Stimulated activated CD4-positive, alpha-beta T cell treated with anti-CD3 and anti-CD28 coated beads, Interleukin-4, amount 100 ng/mL, for 24 hours (primary cell): ENCODE measurements at places on chromosomes 1 and 21.
A peak's percentile ranks its signal among the peaks of the same experiment; 100 is the strongest.

DNA sequence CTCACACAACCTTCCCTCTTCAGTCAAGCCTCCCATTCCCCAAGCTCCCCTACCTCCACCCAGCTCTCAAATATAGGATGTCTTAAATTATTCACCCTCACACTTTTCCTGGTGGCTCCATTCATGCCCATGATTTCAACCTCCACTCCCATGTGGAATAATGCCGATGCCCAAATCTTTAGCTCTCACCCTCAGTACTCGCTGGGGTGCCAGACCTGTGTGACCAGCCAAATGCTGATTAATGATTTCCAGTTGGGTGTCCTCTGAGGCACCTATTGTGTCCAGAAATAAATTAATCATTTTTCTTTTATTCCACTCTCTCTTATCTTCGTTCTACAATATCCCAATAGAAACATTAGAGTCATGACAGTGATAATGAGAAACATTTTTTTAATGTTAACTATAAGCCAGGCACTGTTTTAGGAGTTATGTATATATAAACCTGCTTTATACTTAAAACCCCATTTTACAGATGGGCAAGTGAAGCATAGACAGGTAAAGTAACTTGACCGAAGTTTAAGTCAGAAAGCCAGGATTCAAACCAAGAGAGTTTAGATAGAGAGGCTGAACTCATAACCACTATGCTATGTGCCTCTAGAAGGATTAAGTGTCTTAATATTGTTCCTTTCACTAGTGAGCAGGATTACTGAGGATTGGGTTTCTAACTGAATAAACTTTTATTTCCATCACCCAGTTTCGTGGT, 209.7 kb downstream of the DUSP10 start:
- DNase-seq, result no peak

DNA sequence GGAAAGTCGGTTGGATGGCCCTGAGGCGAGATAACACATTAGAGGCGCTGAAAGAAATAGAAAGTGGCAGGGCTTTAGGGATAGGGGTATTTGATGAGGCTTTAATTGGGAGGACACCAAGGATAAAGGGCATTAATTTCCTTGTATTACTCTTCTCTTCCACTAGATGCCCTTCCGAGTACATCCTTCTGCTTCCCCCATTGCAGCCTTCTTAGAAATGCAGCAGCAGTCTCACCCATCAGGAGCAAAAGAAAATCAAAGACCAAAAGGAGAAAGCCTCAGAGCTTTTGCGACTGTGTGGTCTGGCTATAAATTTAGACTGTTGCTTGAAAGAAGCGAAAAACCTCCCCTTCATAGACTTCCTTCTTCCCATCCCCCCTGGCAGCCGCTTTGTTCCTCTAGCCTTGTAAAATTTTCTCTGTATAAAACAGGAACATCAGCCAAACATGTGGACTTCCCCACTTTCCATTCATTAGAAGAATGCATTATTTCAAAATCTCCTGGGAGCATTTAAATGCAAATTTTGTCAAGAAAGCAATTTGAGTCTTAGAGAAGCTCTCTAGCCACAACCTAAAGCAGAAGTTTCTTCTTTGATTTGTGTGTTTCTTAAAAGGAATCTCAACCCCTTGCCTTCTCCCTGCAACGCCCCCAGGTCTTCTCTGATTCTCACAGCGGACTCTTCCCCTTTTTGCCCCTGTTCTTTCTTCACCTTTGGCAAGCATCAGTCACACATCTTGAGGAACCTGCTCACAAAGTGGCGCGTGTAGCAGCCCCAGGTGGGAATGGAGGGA, 76.6 kb downstream of the NDUFS5 start:
- DNase-seq, result peak; percentile 39

- no peak for DNase-seq
Observed at GRCh38 chr21:44507673-44508425, 32.1 kb downstream of the KRTAP10-1 start.

DNA sequence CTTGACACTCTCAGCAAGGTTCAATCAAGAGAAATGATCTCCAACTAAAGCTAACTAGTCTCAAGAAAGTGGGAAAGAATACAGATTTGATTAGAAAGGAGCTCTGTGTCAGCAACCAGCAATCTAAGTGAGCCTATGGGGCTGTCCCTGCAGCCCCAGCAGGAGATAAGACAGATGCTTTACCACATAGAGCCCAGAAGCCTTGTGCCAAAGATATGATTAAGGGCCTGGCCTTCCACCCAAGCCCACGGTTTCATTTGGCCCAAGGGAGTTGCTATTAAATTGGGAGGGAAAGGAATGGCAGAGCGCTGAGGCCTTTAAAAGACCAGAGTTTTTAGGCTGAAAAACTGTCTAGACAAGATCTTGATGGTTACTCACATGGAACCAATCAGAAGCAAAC, 74.8 kb downstream of the HLCS start:
- no peak for DNase-seq

DNA sequence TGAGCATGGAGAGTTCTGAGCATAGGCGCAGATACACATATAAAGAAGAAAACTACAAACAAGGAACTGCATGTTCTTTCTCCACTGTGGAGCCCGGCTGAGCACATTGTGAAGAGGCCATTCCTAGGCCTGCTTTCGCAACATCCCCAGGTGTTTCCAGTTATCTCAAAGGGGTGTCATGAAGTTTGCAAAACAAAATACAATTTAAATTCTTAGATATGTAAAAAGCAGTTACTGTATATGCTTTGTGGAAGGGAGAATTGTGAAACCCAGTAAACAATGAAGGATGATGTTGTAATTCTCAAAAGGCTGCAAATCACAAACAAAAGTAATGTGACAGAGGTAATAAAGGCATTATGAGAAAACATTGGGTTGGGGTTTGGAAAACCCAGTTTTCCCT, 98.6 kb upstream of the ZNF644 start:
- no peak for DNase-seq

GRCh38 chr1:179785031-179785431, 41.9 kb downstream of the FAM163A start:
- no peak for DNase-seq

- no peak for DNase-seq
Observed at GRCh38 chr1:119542492-119542946, 35.5 kb downstream of the HSD3B1 start.

DNA sequence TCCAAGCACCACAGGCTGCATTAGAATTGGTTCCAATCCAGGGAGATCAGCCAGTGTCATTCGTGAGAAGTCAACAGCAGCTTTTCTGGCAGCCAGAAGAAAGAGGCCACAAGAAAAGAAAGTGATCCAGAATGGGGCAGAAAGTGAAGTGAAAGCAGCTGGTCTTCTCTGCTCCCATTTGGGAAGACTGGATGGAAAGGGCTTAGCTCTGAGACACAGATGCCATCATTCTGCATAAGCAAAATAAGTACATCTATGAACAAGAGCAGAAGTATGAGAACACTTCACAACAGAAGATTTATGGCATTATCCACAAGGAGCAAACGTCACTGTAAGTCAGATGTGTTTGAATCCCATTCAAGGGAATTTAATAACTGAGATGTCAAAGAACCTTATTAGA, 326.5 kb upstream of the ESRRG start:
- no peak for DNase-seq

GRCh38 chr1:37483785-37484184, 9.4 kb downstream of the ZC3H12A start:
- no peak for DNase-seq

- no peak for DNase-seq
Observed at GRCh38 chr21:45146801-45147200, 72.4 kb downstream of the ADARB1 start.

DNA sequence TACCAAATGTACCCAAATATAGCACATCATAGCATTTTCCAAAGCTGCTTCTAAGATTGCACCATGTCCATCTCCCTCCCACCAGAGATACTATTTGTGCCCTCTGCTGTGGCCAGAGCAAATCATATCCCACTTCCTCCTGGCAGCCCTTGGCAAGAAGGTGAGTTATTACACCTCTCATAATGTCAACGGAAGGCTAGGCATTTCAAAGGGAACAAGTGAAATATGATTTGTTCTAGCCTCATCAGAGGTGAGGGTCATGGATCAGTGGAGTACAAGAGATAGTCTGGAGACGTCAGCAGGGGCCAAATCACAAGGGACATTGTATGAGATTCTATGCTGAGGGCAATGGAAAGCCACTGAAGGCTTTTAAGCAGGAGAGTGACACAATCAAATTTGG, 90.2 kb upstream of the BCAR3 start:
- no peak for DNase-seq
